T-helper 2 cell (primary cell): ENCODE measurements at places on chromosomes 6 and 20.
A peak's percentile ranks its signal among the peaks of the same experiment; 100 is the strongest.

GRCh38 chr6:109644131-109644530, 46.9 kb downstream of the AK9 start:
- no peak for DNase-seq

- DNase-seq: no peak
Measured at GRCh38 chr6:43973357-43973756, 153.9 kb downstream of the MRPL14 start.

DNA sequence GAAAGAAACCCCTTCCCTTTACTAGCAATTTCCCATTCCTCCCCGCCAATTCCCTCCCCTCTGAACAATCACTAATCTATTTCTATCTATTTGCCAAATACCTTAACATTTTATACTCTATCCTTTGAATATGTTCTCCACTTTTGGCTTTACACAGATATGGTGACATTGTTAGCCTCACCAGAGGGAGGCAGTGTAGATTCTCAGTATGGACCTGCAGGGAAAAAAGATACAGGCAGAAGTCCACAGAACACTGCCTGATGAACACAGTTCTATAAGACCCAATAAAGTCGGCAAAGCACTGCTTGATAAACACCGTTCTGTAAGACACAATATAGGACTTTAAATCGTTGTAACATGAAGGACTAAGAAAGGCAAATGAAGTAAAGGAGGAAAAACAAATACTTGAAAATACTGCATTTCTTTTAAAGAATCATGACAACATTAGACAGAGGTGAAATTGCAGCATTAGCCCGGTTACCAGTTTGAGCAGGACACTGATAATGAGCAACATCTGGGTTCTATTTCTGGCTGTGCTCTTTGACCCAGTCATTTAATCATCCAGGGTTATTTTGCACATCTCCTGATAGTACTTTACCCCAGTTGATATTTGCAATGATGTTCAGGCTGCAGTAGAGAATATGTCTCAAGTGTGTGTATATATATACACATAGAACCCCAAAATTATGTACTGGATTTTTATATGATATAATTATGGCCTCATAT, 296.8 kb downstream of the UTRN start:
- DNase-seq: no peak

DNA sequence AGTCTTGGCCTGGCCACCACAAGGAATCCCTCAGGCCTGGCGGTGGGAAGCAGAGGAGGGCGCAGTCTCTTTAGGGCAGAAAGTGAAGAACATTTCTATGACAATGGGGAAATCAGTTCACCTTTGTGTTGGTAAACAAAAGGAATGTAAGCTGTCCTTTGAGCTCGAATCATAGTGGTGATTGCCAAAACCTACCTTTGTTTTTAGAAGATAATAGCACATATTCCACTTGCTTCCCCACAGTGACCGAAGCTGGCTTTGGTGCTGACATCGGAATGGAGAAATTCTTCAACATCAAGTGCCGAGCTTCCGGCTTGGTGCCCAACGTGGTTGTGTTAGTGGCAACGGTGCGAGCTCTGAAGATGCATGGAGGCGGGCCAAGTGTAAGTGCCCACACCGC, 144.1 kb downstream of the MTHFD1L start:
- no peak for DNase-seq

- DNase-seq: no peak
Measured at GRCh38 chr20:50784464-50784863, 10.4 kb upstream of the BCAS4 start.

DNA sequence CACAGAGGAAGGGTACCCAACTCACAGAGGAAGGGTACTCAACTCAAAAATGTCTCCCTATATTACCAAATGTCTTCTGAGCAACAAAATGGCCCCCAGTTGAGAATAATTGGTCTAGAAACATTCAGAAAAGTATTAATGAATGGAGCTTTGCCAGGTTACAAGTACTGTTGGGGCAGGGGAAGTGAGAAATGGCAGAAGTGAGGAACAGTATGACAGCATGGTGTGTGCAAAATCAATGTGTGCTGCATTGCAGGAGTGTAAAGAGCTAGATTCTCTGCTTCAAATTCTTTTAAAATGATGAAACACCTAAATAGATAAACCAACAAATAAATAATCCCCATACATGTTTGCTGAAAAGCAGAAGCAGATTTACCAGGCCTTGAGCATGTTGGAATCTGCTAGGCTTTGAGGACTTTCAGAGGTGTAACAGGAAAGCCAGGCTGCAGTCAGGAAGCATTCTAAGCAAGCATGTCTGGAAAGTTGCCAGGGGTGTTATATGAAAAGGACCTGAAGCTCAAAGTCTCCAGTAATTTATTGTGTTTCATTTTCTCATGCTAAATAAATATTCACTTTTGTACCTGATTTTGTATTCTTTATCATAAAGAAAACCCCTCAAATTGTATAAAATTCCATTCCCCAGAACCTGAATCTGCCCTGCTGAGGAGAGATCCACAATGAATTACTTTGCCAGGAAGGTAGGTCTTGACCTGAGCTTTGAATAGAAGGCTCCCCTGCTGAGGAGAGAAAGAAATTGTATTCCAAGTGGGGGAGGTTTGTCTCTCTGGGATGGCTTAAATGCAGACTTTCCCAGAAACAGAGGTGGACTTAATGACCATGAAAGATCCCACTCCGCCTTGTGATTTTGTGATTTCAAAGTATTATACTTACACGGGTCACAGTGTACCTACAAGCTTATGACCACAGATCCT, 265.0 kb upstream of the MARCKS start:
- no peak for DNase-seq

GRCh38 chr6:87875781-87876180, 171.9 kb upstream of the SPACA1 start:
- no peak for DNase-seq

GRCh38 chr6:119476554-119476953, 127.0 kb upstream of the MAN1A1 start:
- DNase-seq: no peak

- DNase-seq: no peak
Measured at GRCh38 chr6:72748759-72749158, 126.9 kb downstream of the KCNQ5 start.

DNA sequence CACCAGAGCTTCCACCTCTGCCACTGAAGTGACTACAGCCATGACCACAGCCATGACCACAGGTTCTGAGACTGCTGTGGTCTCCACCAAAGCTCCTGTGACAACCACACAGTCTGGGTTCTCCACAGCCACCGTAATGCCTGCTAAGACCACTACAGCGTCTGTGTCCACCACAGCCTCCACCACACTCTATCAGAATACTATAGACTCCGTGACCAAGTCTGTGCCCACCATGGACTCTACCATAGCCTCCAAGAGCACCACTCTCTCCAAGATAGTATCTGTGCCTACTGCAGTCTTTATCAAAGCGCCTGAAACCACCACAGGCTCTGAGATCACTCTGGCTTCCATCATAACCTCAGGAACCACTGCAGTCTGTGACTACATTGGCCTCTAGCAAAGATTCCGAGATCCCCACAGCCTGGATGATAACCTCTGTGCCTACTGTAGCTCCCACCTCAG, 18.3 kb upstream of the MUC21 start:
- DNase-seq: no peak

DNA sequence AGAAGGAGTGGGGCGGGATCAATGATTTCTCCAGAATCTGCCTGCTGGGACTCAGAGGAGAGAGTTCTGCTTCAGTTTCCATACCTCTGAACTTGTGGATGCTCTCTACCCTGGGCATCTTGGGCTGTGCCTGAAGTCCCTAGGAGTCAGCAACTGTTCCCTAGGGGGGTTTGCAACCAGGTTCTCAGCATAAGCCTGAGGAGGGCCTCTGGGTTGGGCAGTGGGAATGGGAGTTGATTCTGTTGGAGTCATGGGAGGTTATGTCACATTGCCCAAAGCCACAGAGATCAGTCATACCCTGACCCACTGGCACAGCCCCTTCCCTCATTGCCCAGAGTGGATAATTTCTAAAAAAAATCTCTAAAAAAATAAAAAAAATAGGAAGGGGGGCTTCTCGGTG, 47.4 kb downstream of the MOCS1 start:
- DNase-seq: no peak

GRCh38 chr6:131858765-131859415, 51.1 kb downstream of the ENPP1 start:
- no peak for DNase-seq

DNA sequence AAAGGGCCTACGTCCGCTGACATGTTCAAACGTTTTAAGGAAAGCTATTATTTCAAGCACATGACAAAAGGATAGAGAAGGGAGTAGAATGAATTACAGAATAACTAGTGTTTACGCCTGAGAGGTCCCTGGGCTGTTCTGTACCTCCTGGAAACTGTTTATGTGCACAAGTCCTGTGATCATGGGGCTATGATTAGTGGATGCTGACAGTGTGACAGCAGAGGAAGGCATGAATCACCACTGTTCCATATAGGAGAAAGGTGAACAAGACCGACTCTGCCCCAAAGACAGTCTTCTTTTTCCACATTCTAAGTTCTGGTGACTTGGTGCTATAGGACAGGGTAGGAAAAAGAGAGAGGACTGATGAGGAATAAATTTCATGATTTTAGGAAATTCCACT, 249.2 kb upstream of the PRDM1 start:
- DNase-seq: no peak

GRCh38 chr6:64014595-64014994, 379.0 kb downstream of the PHF3 start:
- no peak for DNase-seq

GRCh38 chr6:127539272-127539671, 20.1 kb upstream of the MTCL3 start:
- peak; percentile 40 for DNase-seq

GRCh38 chr6:39964530-39964929, 30.3 kb upstream of the MOCS1 start:
- no peak for DNase-seq

DNA sequence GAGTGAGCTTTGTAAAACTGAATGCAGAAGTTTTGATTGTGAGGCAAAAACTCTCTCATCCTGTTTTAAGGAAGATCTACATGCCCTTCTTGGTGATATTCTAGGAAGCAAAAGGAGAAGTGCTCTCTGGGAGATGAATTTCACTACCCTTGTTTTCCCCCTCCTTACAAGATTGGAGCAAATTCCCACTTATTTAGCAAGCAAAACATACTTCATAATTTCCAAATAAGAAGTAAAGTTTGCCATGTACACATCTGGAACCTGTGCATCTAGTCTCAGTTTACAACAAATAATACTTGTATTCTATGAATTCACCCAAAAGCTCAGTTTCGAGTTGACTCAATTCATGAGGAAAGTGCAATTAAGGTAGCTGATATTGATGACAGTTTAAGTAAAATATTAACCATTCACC, 27.6 kb upstream of the IFNGR1 start:
- DNase-seq: no peak

GRCh38 chr6:149334201-149334600, 16.7 kb downstream of the TAB2 start:
- DNase-seq: no peak

DNA sequence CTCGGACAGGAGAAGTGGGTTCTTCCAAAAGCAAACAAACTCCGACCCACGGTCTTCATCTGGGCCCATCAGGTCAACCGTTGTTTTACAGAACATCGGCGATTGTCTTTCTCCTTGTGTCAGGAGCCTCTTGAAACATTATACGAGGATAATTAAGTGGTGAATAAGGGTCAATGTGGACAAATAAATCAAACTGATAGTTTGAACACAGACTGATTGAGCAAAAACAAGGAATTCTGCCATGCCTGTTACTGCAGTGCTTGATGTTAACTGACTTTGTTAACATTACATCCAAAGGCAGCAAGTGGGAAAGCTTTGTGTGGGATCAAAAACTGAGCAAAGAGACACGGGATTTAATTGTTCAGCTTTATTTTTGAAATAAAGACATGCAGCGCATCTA, 101.1 kb upstream of the IFNGR1 start:
- no peak for DNase-seq

GRCh38 chr6:138410972-138411880, 7.2 kb downstream of the HEBP2 start:
- DNase-seq: no peak

- no peak for DNase-seq
Measured at GRCh38 chr6:897528-898207, 204.7 kb upstream of the EXOC2 start.

- DNase-seq: no peak
Measured at GRCh38 chr6:152380993-152381898, 255.9 kb downstream of the SYNE1 start.

DNA sequence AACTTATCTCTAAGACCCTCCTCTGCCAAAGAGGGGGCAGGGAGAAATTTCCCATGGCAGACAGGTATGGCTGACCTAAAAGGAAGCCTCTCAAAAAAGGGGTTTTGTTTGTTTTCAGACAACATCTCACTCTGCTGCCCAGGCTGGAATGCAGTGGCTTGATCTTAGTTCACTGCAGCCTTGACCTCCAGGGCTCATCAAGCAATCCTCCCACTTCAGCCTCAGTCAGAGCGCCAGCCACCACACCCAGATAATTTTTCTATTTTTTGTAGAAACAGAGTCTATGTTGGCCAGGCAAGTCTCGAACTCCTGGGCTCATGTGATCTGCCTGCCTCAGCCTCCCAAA, 3.8 kb downstream of the EZR start:
- no peak for DNase-seq

GRCh38 chr6:33592595-33593413, 12.7 kb upstream of the BAK1 start:
- peak; percentile 20 for DNase-seq

DNA sequence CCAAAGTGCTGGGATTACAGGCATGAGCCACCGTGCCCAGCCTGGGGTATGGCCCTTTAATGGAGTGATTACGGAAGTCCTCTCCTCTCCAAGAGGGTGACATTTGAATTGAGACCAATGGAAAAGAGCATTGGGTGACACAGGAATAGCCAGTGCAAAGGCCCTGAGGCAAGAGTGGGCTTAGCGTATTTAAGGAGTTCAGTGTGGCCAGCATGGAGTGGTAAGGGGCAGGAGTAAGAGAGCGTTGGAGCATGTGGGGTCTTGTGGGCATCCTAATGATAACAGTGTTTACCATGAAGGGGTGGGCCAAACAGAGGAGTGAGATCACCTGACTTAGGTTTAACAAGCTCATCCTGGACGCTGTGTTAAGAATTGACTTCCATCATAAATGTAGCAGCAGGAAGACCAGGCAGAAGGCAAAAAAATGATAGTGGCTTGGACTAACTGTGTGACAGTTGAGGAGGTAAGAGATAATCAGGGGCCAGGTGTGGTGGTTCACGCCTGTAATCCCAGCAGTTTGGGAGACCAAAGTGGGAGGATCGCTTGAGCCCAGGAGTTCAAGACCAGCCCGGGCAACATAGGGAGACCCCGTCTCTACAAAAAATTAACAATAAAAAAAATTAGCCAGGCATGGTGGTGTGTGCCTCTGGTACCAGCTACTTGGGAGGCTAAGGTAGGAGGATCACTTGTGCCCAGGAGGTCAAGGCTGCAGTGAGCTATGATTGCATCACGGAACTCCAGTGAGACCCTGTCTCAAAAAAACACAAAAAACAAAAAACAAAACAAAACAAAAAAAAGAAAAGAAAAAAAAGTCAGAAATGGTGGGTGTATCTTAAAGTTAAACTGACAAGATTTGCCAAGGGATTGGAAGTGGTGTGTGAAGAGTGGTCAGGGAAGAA, 40.7 kb downstream of the TAF8 start:
- DNase-seq: no peak
